A172 (cell line): ENCODE measurements at places on chromosomes 3 and 15. TPM values are rescaled to one million over a fixed set of nuclear protein-coding genes. Genes with fewer than 3 reads are reported as not detected.

- DNase-seq, result no peak
Measured at GRCh38 chr3:2869905-2870304, 240.3 kb downstream of the IL5RA start.

- DNase-seq, result no peak
Measured at GRCh38 chr15:97023488-97023844, 693.0 kb downstream of the NR2F2 start.

- DNase-seq, result peak; percentile 3
Measured at GRCh38 chr3:114850898-114851297, 296.2 kb downstream of the ZBTB20 start.

DNA sequence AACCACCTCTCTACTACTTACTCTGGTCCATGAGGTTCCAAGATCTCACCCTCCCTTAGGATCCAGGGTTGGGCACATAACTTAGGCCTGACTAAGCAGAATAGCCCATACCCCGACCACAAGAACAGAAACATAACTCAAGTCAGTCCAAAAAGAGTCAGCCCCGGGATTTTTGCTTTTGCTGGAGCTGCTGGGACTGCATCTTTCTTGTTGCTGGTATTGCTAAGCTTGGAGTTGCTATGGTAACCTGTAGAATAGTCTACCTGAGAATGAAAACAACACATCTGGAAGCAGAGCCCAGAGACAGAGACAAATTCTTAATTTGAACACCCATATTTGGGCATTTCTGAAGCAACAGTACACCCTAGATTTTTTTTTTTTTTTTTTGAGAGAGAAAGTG is 6.5 kb downstream of the RUBCN start:
- DNase-seq, result peak; percentile 91

TEX9 gene
- total RNA-seq, result 9.0 and 15.3 TPM in 2 replicates

- no peak for DNase-seq
Measured at GRCh38 chr15:80747317-80748053, 31.7 kb upstream of the CEMIP start.

DNA sequence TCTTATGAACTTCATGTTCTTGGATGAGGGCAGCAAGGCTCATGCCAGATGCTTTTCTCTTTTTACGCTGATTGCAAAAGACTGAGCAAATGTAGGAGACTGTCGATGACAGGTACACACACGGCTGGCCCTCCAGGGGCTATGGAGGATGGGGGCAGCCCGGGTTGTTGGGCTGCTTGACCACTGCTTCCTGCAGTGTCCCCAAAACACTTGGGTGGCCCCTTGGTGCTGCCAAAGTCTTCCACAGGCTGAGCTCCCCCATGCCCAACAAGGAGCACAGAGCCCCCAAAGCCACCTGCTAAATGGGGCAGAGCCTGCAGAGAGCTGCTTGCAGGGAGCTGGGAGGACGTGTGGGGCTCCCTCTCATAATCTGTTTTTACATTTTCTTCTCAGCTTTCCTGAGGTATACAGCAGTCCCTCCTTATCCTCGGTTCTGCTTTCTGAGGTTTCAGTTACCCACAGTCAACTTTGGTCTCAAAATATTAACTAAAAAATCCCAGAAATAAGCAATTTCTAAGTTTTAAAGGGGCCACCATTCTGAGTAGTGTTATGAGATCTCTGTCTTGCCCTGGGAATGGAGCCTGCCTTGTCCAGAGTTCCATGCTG is 7.3 kb downstream of the PRR23E start:
- DNase-seq, result no peak

- no peak for DNase-seq
Measured at GRCh38 chr3:17055374-17056276, 170.9 kb downstream of the PLCL2 start.

GRCh38 chr3:184691397-184692231 is 20.2 kb downstream of the MAGEF1 start:
- DNase-seq, result no peak

- DNase-seq, result no peak
Measured at GRCh38 chr3:55409806-55410205, 77.3 kb downstream of the WNT5A start.

OXTR gene
- total RNA-seq, result 115 and 124 TPM in 2 replicates

DNA sequence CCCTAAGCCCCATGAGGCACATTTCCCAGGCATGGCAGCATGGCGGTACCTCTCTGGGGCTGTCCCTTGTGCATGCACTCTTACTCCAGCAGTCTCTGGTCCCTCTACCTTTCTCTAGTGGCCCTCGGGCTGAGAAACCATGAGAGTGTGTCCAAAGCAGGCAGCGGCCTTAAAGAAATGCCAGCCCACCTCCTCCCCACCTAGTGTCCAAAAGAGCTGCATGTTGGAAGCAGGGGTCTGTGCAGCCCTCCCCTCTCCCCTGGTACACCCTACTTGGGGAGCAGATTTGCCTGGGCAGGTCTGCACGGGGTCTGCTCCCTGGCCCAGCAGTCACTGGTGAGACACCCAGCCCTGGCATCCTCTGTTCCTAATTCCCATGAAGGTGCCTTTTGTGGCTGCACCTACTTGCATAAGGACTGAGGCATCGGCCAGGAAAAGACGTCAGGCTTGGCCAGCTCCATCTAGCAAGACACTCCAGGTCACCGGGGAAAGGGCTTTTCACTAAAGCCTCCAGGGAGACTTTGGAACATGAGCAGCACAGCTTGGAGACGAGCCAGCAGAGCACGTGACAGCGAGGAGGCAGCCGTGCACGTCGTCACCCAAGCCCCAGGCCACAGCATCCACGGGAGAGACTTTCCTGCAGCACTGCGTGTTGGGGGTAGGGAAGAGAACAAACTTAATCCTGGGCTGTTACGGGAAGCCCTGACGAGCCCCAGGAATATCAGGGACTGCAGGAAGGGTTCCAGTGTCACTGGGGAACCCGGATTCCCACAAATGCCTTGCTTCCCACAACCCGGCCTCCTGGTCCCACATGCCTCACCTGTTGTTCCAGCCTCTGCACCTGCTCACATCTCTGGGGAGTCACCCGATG is 38.8 kb downstream of the TM2D3 start:
- no peak for DNase-seq

GRCh38 chr3:154125378-154126030 is 4.3 kb downstream of the ARHGEF26 start:
- no peak for DNase-seq

P2RY14 gene
- 0.03 and 0.05 TPM in 2 replicates for total RNA-seq

- DNase-seq, result no peak
Measured at GRCh38 chr3:28081533-28081947, 159.9 kb upstream of the CMC1 start.

DNA sequence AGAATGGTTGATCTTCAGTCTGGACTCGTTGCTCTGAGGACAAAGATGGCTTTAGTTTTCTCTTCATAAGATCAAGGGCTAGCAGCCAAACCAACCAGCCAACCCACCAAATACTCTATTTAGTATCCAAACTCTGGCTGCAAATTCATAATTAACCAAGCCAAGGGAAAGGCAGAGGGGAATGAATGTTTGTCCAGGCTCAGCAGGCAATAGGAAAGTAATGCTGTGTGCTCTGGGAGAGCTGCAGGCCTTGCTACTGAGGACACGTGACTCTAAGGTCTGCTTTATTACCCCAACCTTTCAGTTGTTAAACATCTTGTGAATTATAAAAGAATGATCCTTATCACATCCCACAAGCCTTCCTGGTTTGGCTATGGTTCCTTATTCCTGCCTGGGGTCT is 52.3 kb upstream of the GALNT15 start:
- DNase-seq, result no peak

DNA sequence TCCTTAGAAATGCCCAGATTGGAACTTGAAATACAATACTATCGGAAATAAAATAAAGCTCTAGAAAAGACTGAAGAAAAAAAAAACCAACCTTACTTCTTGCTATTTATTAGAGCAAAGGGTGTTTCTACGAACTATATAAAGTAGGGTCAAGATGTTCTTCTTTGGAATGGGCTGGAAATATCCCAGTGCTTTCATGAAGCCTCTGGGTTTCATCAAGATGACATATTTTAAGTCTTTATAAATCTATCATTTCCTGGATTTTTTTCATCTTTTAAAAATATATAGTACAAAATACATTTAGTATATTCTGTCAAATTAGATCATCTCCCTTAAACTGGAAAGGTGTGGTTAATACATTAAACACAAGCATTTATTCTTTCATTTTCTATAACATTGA is 978.8 kb downstream of the NAALADL2 start:
- DNase-seq, result no peak

GRCh38 chr15:69751566-69751965 is 298.9 kb downstream of the RPLP1 start:
- no peak for DNase-seq

CDCP1 gene
- total RNA-seq, result 0.29 and 0.78 TPM in 2 replicates

DNA sequence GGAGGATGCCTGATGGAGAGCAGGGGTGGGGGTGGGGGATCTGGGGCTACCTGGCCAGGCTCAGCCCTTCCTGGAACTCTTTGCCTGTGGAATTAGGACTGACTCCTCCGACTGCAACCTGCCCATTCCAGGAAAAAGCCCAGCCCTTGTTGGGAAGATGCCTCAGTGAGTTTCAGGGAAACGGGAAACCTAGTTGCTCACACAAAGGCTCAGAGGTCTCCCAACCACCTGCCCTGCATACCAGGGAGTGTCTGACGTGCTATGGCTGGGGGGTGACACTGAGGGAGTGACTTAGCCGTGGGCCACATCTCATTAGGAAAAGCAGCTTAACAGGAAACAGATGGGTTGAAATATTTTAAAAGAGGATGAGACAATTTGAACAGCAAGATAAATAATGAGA is 27.9 kb downstream of the CYP8B1 start:
- no peak for DNase-seq

AHSG gene
- not detected in 2 replicates for total RNA-seq

GRCh38 chr3:195179776-195180489 is 91.0 kb downstream of the XXYLT1 start:
- no peak for DNase-seq
